ENCODE measurements at places on chromosomes 12 and 14.

- no peak for DNase-seq
Measured at GRCh38 chr12:50642035-50642451, 121.9 kb upstream of the ATF1 start.

DNA sequence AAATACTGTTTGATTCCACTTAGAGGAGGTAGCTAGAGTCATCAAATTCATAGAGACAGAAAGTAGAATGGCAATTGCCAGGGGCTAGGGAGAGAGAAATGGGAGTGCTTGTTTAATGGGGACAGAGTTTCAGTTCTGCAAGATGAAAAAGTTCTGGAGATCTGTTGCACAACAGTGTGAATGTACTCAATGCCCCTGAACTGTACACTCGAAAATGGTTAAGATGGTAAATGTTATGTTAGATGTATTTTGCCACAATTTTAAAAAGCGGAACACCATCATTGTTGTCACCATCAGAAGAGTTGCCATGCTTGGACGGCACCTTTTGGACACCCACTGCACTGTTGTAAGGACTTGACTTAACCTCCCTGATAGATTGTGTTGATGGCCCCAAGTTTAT is 106.9 kb downstream of the SCARB1 start:
- no peak for DNase-seq

DNA sequence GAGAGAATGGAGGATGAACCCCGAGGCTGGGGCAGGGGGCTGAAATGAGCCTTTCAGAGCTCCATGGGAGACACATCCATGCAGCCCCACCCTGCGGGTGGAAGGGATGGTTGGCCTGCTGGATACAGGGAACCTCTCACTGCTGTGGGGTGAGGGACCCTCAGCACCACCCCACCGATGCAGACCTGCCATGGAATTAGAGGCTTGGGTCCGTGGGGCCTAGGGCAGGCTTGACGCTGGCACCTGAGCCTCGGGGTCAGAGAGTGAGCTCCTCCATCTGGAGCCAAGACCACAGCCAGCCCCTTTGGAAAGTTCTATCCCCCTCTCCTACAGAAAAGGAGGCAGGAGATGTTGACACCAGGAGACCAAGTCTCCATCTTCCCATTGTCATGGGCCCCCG is 7.4 kb upstream of the KRT74 start:
- no peak for DNase-seq

GRCh38 chr14:65128096-65128495 is 25.8 kb upstream of the MAX start:
- DNase-seq: no peak

DNA sequence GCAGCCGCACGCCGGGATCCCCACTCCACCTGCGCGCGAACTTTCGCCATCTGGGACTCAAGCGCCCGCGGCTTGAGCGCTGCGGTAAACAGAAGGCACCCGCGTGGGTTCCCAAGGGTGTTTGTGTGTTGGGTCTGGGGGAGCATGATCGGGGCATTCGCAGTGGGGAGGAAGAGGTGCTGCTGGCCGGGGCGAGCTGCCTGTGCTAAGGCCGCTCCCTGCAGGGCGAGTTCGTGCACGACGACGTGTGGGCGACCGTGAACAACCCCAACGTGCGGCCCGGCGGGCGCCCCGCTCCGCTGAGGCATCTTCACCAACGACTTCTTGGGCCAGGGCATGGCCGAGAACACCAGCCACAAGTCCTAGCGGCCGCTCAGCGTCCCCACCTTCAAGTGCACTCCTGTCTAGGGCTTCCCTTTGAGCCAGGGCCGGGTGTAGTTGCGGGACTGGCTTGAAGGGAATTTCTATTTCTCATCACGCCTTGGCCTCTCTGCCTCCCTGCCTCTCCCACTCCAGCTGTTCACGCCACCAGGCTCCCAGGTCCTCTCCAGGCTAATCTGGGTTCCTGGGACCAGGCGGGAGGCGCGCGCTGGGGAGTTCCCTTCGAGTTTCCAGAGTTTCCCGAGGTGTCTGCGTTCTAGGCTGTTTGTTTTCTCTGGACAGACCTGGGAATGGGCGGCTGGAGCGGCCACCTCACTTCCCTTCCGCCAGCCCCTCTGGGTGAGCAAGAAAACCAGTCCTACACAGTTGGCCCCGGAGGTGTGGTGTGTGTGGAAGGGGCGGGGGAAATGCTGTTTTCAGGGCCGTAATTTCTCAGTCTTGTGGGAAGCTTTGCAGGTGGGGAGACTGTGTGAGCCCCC is 417.8 kb upstream of the TMTC1 start:
- DNase-seq: no peak

DNA sequence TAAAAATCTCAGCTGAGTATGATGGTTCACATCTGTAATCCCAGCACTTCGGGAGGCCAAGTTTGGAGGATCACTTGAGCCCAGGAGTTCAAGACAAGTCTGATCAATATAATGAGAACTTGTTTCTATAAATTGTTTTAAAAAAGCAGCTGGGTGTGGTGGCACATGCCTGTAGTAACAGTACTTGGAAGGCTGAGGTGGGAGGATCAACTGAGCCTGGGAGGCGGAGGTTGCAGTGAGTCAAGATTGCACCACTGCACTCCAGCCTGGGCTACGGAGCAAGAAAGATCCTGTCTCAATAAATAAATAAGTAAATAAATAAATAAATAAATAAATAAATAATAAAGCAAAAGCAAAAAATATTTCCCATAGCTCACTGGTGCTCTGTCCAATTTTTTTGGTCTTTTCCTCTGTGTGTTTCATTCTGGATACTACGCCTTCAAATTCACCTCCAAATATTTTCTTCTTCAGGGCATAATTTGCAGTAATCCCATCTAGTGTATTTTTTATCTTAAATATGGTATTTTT is 32.7 kb upstream of the SNX6 start:
- DNase-seq: no peak

- no peak for DNase-seq
Measured at GRCh38 chr12:12919666-12920435, 28.5 kb downstream of the GPRC5A start.

GRCh38 chr12:95169368-95169767 is 47.9 kb downstream of the FGD6 start:
- DNase-seq: no peak

- no peak for DNase-seq
Measured at GRCh38 chr14:99724939-99725773, 41.1 kb downstream of the CYP46A1 start.

GRCh38 chr12:27639265-27639664 is 57.0 kb upstream of the REP15 start:
- DNase-seq: no peak

- DNase-seq: no peak
Measured at GRCh38 chr12:3973973-3974644, 100.9 kb upstream of the PARP11 start.

DNA sequence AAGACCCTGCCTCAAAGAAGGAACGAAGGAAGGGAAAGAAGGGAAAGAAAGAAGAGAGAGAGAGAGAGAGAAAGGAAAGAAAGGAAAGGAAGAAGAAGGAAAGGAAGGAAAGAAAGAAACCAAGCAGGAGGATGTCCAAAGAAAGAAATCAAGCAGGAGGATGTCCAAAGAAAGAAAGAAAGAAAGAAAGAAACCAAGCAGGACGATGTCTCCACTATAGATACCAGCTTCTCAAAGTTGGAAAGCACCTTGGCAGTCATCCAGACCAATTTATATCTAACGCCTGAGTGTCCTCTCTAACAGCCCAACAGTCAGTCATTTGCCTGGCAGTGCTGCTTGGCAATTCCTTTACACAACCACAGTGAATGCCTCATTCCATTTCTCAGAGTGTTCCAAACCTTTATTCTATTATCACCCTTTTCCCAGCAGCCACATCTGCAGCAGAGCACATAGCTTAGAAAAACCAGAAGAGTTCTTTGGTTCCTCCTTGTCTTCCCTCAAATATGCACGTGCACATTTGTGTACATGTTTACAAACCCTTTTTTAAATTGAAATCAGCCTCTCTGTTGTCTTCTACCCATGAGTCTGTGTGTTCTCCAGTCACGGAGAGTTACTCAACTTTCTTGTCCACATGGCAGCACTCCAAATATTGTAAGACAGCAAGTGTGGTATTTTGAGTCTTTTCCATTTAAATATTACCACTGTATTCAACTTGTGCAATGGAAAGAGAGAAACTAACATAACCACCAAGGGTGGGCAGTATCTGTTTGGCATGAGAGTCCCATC is 138.4 kb downstream of the STXBP6 start:
- no peak for DNase-seq

DNA sequence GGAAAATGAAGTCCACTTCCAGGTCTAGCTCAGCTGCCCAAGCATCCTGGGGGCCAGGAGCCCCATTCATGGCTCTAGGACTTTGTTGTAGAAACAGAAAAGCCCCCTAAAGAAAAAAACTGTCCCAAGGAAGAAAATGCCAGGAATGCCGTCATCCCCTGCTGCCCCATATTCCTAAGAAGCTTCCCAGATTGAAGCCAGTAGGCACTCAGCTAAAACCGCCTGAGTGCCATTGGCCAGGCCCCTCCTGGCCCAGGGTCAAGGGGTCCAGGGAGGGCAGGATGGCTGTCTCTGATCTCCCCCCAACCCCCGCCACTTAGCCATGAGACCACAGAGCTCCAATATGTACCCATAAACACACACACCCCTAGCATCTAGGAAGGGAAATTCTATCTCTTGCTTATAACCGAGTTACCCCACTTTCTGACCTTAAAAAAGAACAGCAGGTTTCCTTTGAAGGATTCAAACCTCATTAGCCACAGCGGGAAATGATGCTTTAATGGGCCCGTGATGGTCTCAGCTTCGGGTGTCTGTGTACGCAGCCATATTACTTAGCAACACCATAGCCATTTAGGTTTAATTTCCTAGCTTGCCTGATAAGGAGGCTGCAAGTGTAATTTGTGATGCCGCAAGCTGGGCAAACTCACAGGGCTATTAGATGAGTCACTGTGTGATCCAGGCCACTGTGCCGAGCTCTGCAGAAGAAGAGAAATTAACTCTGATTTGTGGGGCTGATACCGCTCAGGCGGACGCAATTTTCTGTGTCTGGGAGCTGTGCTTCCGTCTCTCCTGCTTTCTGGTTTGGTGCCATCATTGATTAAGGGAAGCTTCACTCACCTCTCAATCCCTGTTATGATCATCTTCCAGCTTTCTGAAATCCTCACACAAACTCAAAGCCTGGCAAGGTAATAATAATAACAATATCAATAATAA is 84.2 kb downstream of the GCH1 start:
- no peak for DNase-seq

DNA sequence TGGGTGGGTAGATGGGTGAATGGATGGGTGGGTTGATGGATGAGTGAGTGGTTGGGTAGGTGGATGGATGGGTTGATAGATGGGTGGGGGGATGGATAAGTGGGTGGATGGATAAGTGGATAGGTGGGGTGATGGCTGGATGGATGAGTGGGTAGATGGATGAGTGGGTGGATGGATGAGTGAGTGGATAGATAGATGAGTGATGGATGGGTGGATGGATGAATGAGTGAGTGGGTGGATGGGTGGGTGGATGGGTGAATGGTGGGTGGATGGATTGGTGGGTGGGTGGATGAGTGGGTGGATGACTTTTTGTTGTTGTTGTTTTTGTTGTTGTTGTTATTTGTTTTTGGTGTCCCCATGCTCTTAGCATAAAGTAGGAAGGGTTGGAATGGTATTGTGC is 45.5 kb downstream of the TBX5 start:
- no peak for DNase-seq

GRCh38 chr14:89992273-89992672 is 36.5 kb downstream of the TDP1 start:
- no peak for DNase-seq

DNA sequence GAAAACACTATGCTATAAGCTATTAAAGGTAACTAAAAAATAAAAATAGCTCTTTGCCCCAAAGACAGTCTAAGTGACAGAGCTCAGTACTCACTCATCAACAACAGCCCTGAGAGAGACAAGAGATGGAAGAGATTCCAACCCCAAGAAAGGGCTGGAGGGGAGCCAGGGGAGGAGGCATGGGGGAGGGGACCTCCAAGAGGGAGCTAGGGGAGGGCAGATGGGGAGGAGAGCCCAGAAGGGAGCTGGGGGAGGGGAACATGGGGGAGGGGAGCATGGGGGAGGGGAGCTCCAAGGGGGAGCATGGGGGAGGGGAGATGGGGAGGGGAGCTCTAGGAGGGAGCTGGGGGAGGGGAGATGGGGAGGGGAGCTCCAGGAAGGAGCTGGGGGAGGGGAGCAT is 7.7 kb downstream of the SSH1 start:
- DNase-seq: no peak

- DNase-seq: no peak
Measured at GRCh38 chr14:35189422-35189821, 67.1 kb downstream of the PRORP start.

DNA sequence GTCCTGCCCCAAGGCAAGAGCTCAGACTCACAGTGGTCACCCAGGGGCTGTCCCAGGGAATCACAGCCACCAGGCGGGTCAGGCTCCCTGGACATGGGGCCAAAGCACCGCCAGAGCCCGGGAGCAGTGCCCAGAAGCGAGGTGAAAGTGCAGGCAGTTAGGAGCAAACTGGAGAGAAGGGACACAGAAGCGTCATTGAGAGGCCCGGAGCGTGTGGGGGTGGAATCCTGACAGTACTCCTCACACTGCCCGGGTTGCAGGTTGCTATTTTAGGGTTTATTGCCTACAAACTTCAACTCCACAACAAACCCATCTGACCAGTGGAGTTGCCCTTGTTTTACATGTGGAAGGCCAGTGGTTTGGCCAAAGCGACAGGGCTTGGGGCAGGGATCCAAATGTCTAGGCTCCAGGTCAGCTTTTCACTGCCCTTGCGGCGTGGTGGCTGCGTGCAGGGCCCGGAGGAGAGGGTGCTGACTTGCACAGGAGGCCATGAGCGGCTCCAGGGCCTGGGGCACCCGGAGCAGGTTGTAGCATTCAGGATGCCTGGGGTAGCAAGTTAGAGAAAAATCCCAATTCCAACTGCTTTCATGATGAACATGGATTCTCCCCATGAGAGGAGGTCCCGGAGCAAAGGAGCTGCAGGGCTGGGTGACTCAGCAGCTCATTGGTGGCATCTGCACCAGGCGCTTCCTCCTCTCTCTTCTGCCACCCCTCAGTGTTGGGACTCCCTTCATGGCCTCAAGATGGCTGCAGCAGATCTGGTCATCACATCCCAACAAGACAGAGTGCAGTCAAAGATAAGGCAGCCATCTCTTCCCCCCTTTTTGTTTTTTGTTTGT is 112.3 kb upstream of the NCOR2 start:
- DNase-seq: no peak

DNA sequence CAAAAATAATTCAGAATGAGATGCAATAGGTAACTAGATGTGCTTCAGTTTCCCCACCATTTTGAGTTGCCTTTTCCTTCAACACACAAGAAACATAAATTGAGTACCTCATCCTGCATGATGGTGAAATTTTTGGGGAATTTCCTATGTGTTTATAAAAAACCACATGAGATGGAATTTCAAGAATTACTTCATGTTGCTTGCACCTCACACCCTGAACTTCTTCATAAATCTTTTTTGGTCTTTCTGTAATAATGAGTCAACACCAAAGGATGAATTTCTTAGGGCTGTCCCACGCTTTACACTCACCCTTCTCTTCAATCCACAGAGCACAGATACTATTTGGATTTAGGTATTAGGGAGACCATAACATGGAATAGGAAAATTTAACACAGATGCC is 22.6 kb upstream of the LUM start:
- no peak for DNase-seq

- no peak for DNase-seq
Measured at GRCh38 chr12:77407931-77408330, 342.6 kb upstream of the E2F7 start.

- no peak for DNase-seq
Measured at GRCh38 chr12:122079532-122080081, 1.1 kb downstream of the MLXIP start.

GRCh38 chr14:70654632-70655031 is 12.9 kb downstream of the TTC9 start:
- no peak for DNase-seq
